ENCODE measurements at places on chromosomes 6 and 20.

GRCh38 chr6:4487538-4487937 lies 288.7 kb upstream of the CDYL start:
- no peak for DNase-seq

DNA sequence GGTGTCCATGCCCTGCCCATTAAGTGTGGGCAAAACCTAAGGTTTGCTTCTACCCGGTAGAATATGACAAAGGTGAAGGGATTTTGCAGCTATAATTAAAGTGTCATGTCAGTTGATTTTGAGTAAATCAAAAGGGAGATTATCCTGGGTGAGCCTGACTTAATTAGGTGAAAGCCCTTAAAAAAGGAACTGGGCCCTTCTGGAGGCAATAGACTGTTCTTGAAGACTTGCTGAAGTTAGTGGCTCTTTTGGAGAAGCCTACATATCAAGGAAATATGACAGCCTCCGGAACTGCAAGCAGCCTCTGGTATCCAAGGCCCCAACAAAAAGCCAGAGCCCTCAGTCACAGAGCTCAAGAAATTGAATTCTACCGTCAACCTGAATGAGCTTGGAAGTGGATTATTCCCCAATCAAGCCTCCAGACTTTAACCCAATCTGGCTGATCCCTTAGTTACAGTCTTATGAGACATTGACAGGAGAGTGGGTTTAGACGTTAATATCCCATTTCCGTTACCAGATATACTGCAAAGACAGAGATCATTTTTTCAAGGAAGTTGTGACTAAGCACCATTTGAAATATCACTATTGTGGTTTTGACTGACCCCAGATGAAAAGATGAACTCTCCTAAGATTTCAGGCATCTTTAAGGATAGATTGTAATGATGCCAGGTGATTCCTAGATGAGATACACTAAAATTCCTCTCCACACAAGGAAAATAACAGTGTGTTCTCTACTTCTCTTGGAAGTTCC lies 303.4 kb downstream of the PLCB1 start:
- no peak for DNase-seq

DNA sequence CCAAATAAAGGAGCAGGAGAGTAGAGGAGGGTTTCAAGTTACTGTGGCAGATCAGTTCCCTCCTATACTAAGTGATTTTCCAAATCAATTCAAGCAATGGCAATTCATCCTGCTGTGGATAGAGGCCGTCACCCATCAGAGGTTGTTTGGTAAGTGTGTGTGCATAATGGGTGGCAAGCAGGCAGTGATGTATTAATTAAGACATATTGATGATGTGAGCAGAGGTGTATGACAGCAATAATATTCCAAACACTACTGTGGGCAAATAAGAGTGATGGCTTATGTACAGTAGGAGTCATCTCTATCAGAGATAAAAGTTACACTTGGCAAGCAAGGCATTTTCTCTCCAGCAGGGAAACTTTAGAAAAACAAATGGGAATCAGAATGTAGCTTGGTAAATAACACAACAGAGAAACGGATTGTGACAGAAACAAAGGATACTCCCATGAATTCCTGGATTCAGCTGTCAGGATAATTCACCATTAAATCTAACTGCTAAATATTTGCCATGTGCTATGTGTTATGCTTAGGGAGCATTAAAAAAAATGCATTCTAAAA lies 196.3 kb downstream of the KHDC1L start:
- no peak for DNase-seq

GRCh38 chr6:169145991-169146501 lies 107.6 kb downstream of the THBS2 start:
- DNase-seq, result no peak

GRCh38 chr20:10558635-10559187 lies 115.1 kb downstream of the JAG1 start:
- DNase-seq, result peak; percentile 26

- peak; percentile 33 for DNase-seq
Measured at GRCh38 chr20:3218307-3218988, 9.2 kb downstream of the ITPA start.

DNA sequence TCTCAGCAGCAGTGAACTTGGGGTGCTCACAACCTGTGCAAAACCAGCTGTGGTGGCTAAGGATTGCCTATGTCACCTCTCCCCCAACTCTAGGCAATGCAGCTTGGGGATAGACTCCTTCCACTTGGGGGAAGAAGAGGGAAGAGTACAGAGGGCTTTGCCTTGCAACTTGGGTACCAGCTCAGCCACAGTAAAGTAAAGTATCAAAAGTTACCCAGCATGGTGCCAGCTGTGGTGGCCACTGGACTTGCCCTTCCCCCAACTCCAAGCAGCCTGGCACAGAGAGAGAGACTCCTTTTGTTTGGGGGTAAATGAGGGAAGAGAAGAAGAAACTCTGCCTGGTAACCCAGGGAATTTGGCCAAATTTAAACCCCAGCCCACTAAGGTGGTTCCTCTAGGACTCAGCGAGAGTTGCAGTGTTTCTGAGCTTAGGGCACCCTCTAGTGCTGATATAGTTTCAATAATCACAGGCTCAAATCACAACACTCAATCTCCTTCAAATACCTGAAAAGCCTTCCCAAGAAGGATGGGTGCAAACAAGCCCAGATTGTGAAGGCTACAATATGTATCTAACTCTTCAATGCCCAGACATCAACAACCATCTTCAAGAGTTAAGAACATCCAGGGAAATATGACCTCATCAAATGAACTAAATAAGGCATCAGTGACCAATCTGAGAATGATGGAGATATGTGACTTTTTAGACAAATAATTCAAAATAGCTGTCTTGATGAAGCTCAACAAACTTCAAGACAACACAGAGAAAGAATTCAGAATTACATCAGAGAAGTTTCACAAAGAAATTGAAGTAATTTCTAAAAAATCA lies 7.6 kb upstream of the DEFB129 start:
- no peak for DNase-seq

DNA sequence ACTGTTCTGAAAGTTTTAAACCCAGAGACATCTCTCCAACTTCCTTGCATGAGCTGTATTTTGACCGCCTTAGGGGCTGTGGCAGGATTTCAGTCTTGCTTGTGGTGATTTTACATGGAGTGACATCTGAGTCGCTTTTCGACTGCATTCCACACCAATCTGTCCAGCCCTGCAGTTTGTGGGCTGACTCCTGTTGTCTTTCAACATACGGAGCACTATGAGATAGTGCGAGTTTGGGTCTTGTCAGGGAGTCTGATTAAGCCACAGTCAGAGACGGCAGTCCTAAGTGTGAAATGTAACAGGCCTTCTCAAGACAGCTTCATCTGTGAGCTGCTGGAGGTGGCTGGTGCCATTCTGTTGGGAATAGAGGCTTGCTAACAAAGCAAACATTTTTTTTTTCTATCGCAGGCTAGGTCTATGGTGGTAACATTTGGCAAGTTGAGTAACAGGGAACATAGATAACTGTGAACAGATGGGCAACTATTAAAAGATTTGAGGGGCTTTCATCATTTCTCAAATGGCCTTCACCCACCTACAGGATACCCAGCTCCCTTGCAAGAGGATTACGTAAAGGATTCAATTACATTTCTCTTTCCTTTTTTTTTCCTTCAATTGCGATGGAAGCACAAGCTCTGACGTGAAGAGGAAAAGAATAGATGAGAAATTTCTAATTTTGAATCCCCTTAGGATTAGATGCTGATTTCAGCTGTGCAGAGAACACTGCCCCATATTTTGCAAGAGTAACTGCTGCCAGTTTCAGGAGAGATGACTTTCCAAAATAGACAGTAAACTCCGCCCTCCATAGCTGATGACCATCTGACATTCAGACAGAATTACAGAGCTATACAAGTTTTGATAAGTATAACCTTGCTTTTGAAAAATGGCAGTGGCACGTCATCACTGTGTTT lies 25.1 kb downstream of the CAP2 start:
- no peak for DNase-seq

- no peak for DNase-seq
Measured at GRCh38 chr6:64930681-64931080, 776.3 kb downstream of the EYS start.

- DNase-seq, result no peak
Measured at GRCh38 chr20:10297684-10298240, 79.1 kb downstream of the SNAP25 start.

DNA sequence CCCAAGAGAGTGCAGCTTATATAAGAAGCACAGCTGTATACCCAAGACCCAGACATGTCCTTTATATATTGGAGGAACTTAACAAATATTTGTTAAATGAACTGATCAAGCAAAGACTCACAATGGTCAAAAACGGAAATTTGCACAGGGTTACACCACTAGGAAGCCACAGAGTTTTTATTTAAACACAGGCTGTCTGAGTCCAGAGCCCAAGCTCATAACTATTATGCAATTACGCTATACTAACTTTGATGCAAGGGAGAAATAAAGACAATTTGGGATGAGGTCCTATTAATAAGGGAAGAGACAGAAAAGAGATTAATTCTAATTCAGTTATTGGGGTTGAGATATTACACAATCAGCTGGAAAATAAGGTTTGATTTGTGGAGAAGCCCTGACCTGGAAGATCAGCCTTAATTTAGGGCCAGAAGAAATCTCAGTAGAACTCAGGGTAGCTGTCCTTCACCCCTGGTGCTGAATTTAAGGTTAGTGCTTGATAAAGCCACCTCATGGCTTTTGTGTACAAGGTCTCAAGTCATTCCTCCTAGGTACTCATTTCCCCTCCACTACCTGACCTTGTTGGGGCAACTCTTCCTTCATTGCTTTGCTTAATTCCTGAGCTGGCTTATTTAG lies 10.5 kb upstream of the ZNF334 start:
- no peak for DNase-seq

DNA sequence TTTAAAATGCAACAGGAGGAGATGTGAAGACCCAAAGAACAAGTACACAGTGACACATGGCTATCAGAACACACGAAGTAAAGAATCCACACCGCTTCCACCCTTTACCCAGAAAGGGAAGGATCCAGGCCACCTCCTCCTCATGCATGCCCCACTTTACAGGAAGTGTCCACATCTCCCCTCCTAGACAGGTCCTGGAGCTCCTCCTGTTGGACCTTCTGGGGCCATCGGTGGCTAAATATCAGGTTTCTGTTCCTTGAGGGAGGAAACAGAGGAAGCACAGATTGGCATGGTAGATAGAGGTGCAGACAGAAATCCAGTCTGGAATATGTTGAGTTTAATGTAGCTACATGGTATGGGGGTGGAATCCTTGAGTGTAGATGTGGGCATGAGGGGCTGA lies 10.9 kb downstream of the NINL start:
- no peak for DNase-seq

GRCh38 chr6:32113386-32114352 lies 4.5 kb upstream of the TNXB start:
- DNase-seq, result no peak

DNA sequence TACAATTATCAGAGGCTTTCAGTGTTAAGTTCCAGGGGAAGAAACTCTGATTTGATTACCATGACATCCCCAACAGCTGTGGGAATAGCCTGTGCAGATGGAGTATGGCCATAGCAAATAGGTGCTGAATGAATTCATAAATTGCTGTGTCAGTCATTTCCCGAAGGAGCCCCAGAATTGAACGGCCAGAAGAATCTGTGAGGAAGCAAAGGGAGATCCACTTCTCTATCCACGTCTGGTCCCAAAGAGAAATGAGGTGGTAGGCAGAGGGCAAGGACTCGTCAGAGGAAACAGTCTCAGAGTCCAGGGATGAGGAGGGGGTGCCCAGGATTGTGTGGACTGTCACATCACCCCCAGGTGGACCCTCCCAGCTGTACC lies 3.1 kb upstream of the TAF8 start:
- DNase-seq, result no peak

- DNase-seq, result no peak
Measured at GRCh38 chr6:46626228-46626909, 26.2 kb downstream of the CYP39A1 start.
